ENCODE measurements at places on chromosomes 12 and 14.
A peak's percentile ranks its signal among the peaks of the same experiment; 100 is the strongest.

DNA sequence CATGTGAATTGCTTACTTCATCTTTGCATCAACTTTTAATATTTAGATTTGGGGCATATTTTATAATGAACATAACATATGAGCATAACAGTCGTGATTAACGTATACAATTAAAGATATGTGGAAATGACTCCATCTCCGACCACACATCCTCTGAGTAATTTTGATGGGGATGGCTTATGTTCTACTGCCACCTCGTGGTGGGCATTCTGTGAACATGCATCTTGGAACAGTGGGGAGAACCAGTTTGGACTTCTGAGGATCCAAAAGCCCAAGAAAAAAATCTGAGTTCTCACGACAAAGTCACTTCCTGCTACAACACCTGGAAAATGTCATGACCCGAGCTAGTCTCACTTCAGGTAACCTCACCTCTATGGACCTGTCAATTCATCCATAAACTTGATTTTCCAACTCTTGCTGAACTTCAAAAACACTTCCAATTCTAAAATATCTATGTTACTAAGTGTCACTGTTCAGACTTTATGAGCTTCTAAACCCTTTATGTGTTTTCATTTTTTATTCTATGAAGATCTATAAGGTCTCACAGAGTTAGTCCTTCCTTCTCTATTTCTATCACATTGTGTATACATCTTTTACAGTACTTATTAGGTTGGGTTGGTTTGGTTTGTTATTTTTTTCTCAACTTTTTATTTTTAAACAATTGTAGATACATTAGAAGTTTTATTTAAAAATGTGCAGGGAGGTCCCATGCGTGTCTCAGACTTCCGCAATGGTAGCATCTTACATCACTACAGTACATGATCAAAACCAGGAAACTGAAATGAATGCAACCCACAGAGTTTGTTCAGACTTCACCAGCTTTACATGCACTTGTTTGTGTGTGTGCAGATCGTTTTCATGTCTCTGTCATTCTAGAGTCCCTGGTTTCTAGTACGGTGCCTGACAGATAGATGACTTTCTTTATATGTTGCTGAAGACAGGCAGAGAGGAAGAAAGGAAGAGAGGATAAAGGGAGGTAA lies 38.2 kb upstream of the STAB2 start:
- DNase-seq = peak; percentile 48

GRCh38 chr12:25625146-25625545 lies 72.1 kb upstream of the LMNTD1 start:
- DNase-seq = no peak

DNA sequence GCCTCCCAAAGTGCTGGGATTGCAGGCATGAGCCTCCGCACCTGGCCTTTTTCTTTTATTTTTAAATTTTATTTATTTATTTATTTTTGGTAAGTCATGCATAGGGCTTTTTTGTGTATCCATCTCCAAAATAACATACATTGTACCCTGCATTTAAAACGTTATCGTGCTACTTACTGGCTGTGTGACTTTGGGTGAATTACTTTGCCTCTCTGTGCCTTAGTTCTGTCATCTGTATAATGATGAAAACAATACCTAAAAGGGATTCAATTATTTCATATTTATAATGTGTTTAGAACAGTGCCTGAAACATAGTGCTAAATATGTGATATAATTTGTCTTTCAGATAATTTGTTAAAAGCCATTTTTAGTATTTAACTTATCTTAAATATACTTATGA lies 19.6 kb downstream of the ZCRB1 start:
- DNase-seq = no peak

DNA sequence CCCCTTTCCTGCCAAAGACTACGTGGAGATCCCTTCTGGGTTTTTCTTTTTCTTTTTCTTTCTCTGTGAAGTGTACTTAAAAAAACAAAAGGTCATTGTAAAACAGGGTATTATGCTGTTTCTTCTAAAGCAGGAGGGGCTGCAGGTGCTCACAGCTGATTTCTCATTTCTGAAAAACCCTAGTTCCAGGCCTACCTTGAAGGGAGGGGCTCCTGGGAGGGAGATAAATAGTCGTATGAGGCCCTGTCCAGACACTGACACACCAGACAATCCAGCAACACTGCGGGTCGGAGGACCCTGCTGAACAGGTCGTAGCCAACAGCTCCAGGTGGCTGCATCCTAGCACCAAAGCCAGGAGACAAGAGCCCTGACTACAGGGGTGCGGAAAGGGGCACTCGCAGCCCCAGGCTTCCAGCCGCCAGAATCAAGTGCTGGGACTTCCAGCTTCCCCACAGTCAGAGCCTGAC lies 41.1 kb downstream of the PSMA6 start:
- DNase-seq = peak; percentile 9

- DNase-seq = no peak
Observed at GRCh38 chr12:8860165-8860961, 37.9 kb downstream of the A2ML1 start.

DNA sequence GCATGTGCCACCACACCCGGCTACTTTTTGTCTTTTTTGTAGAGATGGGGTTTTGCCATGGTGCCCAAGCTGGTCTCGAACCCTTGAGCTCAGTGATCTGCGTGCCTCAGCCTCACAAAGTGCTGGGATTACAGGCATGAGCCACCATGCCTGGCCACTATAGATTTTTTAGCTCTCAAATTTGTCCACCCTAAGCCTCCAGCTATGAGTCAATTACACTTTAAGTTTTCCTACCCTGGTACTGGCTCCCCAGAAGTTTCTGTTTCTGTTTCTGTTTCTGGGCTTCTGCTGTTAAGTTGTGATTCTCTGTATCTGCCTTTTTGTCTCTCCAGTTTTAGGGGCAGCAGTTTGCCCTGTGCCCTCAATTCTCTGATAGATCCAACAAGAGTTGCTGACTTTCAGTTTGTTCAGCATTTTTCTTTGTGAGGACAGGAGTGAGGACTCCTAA lies 4.4 kb upstream of the TINF2 start:
- DNase-seq = no peak

- DNase-seq = no peak
Observed at GRCh38 chr12:42201063-42201462, 37.0 kb downstream of the YAF2 start.

DNA sequence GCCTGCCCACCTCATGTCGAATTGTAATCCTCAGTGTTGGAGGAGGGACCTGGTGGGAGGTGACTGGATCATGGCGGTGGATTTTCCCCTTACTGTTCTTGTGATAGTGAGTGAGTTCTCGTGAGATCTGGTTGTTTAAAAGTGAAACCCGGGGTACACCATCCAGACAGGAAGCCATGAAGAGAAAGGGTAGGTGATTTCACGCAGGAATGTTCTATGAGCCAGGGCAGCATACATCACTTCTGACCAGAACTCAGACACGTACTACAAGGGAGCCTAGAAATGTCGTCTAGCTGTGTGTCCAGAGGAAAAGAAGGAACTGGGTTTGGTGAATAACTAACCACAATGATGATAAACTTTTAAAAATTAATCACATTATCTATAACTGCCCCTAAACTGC lies 80.6 kb downstream of the ANO4 start:
- no peak for DNase-seq

DNA sequence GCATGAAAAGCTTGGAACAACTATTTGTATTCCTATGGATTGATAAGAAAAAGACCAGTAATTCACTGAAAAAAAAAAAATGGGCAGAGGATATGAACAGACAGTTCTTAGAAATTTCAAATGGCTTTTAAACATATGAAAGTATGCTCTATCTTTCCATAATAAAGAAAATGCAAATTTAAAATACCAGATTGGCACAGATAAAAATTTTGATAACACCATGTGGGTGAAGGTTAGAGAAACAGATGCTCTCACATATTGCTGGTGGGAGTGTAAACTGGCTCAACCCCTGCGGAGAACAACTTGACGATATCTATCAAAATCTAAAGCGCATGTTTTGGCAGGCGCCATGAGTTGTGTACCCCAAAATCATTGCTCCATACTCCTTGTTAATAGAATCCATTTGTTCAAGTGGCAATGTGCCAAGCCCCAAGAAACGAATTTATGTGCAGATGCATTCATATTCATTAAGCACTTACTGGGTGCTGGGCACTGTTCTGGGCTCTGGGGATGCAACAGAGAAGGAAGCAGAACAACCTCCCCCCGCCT lies 29.5 kb upstream of the TMPO start:
- no peak for DNase-seq

- no peak for DNase-seq
Observed at GRCh38 chr12:52066346-52067080, 3.3 kb upstream of the ATG101 start.

- no peak for DNase-seq
Observed at GRCh38 chr12:111156304-111156703, 212.6 kb downstream of the PHETA1 start.

- peak; percentile 52 for DNase-seq
Observed at GRCh38 chr14:99320105-99320572, 48.1 kb upstream of the BCL11B start.

DNA sequence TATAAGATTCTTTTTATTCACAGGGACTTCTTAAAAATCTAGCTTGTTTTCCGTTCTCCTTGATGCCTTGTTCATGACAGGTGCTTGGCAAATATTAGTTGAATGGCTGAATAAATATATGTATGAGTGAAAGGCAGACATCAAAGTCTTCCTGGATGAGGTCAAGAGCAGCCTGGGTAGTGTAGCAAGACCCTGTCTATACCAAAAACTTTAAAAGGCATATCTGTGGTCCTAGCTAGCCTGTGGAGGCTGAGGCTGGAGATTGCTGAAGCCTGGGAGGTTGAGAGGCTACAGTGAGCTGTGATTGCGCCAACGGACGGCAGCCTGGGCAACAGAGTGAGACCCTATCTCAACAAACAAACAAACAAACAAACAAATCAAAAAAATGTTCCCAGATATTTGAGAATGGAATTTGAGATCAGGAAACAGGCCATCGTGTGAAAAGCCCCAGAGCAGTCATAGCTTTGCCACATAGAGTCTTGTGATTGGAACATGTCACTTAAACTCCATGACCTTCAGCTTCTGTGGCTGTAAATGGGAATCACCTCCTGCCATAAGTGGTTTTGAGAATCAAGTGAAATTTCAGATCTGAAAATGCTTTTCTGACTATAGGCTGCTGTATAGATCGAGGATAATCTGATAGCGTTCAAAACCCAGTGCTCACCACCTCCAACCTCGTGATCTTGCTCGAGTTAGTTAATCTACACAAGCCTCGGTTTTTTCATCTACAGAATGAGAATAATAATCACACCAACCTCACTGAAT lies 64.3 kb downstream of the ZFP36L1 start:
- no peak for DNase-seq

DNA sequence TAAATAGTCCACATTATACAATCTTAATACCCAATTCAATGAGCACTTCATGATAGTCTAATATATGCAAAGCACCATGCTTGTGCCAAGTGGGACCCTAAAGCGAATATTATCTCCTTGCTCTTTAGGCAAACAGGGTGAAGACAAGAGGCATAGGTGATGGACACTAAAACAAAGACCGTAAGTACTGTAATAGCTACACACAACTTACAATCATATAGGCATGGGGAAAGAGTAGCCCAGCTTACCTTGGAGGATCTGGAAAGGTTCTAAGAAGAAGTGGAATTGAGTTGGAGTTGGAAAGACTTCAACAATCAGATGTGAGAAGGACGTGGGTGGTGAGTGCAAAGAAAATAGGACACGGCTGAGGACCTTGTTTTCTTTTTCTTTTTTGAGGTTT lies 19.1 kb upstream of the BCL2L14 start:
- no peak for DNase-seq

GRCh38 chr12:116247377-116247776 lies 30.1 kb downstream of the MED13L start:
- no peak for DNase-seq

- DNase-seq = no peak
Observed at GRCh38 chr12:110253176-110253575, 27.9 kb upstream of the ATP2A2 start.

GRCh38 chr12:33116284-33116683 lies 219.7 kb upstream of the PKP2 start:
- DNase-seq = no peak

DNA sequence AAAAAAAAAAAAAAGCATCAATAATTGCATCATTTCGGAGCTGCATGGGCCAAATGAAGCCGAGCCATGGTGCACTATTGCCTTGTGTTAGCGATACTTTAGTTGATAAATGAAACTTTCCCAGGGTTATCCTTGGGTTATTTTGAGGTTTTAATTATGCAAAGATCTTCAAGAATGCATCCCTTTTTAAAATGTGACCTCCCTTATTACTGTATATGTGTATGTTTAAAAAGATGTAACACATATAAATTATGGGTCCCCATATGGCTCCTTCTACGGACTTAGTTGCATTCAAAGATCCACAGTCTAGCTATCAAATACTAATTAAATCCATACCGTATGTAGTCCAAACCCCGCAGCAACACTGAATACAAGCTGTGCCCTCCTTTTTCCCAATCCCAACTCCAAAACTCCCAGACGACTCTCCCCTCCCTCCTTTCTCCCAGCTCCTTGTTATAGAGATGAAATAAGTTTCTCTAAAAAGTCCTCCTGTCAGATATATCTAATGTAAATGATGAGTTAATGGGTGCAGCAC lies 129.3 kb upstream of the MAP1LC3B2 start:
- no peak for DNase-seq

DNA sequence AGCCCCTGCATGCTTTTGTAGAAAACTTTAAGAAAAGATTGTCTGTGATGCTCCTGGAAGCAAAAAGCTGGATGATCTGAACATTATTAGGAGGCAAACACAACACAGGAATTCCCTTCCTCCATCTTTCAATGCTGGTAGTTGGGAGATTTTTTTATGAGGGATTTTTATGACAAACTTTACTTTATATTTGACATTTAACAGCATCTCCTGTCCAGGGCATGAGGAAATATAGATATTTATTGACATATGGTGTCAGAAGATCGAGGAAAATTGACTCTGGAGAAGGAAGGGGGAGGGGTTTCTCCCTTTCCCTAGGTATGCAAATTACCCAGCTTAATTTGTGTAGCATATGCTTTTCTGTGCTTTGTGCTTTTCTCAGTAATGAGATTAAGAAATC lies 37.8 kb upstream of the CISTR start:
- DNase-seq = no peak

- no peak for DNase-seq
Observed at GRCh38 chr14:80713076-80713850, 228.3 kb downstream of the CEP128 start.

- no peak for DNase-seq
Observed at GRCh38 chr12:41856228-41856627, 288.4 kb downstream of the GXYLT1 start.

DNA sequence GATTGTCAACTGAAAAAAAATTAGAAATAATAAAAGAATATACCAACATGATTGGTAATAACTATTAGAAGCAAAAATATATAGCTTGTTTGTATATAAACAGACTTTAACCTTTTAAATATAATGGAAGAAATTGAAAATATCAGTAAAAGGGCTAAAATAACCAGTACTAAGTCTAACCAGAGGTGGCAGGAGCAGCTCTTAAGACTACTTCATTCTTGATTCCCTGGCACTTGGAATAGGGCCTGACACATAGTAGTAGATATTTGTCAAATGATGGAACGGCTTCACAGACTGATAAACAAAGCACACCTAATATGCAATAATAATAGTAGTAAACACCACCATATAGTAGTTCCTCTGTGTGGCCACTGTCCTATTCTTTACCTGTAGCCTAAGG lies 9.4 kb downstream of the TMEM63C start:
- DNase-seq = no peak
